Colonic mucosa (tissue), 4 donors: ENCODE measurements at places on chromosomes 4 and X. TPM values are rescaled to one million over a fixed set of nuclear protein-coding genes. Genes with fewer than 3 reads are reported as not detected.

DNA sequence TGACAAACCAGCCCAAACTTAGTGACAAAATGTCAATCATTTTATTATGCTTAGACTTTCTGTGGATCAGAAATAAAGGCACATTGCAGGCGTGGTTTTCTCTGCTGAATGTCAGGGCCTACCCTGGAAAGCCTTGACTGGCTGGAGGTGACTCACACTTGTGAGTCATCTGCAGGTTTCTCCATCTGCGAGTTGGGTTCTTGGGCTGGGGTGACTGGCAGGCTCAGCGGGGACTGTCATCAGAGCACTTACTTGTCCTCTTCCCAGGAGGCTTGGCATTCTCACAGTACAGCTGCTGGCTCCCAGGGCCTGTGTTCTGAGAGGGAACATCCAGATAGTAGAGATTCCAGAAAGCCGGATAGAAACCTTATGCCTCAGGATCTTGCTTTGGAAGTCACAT is 153.8 kb upstream of the AGA start:
- H3K27ac ChIP-seq = no peak overlapping the region
- H3K4me1 ChIP-seq = no peaks in the 10 kb centered on the region
- DNase-seq = no peak
- no peak overlapping the region for H3K4me3 ChIP-seq
- no peaks in the 10 kb centered on the region for H3K27me3 ChIP-seq
- no peaks in the 10 kb centered on the region for H3K36me3 ChIP-seq

DNA sequence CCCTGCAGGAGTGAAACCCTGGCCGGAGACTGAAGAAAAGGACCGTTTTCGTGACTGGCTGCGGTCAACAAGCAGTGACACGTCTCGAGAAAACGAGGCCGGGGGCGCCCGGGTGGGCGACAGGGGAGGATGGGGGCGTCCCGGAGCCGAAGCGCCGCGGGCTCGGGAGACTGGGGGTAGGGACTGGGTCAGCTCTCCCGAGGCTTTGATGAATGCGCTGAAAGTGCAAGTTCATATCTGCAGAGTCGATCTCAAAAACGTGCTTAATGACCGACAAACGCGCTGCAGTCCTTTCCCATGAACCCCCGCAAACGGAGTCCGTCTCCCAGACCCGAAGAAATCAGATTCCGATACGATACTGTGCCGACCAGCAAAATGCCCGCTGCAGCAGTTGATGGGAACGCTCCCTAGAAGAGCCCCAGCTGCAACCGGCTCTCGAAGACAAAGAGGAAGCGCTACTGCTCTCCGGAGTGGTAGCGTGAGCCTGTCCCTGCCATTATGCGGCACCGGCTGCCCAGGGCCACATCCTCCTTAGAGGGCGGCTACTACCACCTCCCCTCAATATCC is 806 bp upstream of the CD99L2 start:
- H3K4me3 ChIP-seq = peak overlapping the region; percentile 53
- DNase-seq = peak; percentile 54
- peak overlapping the region; percentile 52 for H3K27ac ChIP-seq
- H3K36me3 ChIP-seq = no peaks in the 10 kb centered on the region

DNA sequence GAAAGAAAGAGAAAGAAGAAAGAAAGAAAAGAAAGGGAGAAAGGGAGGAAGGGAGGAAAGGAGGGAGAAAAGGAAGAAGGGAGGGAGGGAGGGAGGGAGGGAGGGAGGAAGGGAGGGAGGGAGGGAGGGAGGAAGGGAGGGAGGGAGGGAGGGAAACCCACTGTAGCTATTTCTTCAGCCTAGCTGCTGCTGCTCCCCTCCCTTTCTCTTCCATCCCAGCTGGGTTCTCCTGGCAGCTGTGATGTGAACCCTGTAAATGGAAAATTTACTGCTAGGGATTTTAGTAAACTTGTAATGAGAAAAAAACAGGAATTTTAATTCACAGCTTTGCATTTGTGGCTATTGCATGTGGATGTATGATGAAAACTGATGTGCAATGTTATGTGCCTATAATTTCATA is 8.0 kb downstream of the NR0B1 start:
- no peaks in the 10 kb centered on the region for H3K36me3 ChIP-seq
- no peak overlapping the region for H3K4me3 ChIP-seq
- no peak for DNase-seq
- no peak overlapping the region for H3K27ac ChIP-seq
- H3K4me1 ChIP-seq = no peaks in the 10 kb centered on the region
- H3K27me3 ChIP-seq = no peaks in the 10 kb centered on the region

- H3K27me3 ChIP-seq = no peaks in the 10 kb centered on the region
- no peak overlapping the region for H3K27ac ChIP-seq
- H3K4me3 ChIP-seq = no peak overlapping the region
- DNase-seq = no peak
- H3K4me1 ChIP-seq = no peaks in the 10 kb centered on the region
Observed at GRCh38 chr4:146976145-146976544, 30.5 kb upstream of the TTC29 start.

- no peaks in the 10 kb centered on the region for H3K27me3 ChIP-seq
- DNase-seq = peak; percentile 18
- H3K36me3 ChIP-seq = no peaks in the 10 kb centered on the region
Observed at GRCh38 chr4:184282895-184283654, 65.4 kb upstream of the ENPP6 start.

Gene DUSP21
- total RNA-seq = not detected

- no peaks in the 10 kb centered on the region for H3K4me1 ChIP-seq
- H3K27ac ChIP-seq = no peak overlapping the region
- no peaks in the 10 kb centered on the region for H3K27me3 ChIP-seq
- no peaks in the 10 kb centered on the region for H3K36me3 ChIP-seq
- H3K4me3 ChIP-seq = no peak overlapping the region
- DNase-seq = no peak
Observed at GRCh38 chr4:77703666-77704065, 98.0 kb downstream of the CXCL13 start.

Gene DMRTC1B
- total RNA-seq = 0.58 TPM

- no peak overlapping the region for H3K27ac ChIP-seq
- DNase-seq = peak; percentile 24
- H3K27me3 ChIP-seq = no peaks in the 10 kb centered on the region
Observed at GRCh38 chrX:134460862-134461220, 876 bp downstream of the HPRT1 start.

DNA sequence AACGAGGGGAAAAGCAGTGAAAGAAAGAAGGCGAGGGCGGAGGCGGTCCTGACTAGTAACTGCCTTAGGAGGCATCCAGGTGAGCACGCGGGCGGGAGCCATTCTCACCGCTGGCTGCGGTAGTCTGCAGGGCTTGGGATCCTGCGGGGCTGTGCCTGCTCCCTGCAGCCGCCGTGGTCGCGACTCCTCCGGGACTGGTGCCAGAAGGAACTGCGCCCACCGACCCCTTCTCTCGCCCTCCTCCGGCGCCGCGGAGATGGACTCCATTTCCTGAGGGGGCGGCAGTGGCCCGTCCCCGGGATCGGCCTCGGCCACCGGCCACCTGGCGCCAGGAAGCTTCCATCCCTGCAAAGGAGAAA is 543 bp downstream of the NFXL1 start:
- H3K4me3 ChIP-seq = peak overlapping the region; percentile 96
- no peaks in the 10 kb centered on the region for H3K27me3 ChIP-seq
- peak overlapping the region; percentile 84 for H3K27ac ChIP-seq
- H3K4me1 ChIP-seq = no peaks in the 10 kb centered on the region
- peak; percentile 63 for DNase-seq
- no peaks in the 10 kb centered on the region for H3K36me3 ChIP-seq

DNA sequence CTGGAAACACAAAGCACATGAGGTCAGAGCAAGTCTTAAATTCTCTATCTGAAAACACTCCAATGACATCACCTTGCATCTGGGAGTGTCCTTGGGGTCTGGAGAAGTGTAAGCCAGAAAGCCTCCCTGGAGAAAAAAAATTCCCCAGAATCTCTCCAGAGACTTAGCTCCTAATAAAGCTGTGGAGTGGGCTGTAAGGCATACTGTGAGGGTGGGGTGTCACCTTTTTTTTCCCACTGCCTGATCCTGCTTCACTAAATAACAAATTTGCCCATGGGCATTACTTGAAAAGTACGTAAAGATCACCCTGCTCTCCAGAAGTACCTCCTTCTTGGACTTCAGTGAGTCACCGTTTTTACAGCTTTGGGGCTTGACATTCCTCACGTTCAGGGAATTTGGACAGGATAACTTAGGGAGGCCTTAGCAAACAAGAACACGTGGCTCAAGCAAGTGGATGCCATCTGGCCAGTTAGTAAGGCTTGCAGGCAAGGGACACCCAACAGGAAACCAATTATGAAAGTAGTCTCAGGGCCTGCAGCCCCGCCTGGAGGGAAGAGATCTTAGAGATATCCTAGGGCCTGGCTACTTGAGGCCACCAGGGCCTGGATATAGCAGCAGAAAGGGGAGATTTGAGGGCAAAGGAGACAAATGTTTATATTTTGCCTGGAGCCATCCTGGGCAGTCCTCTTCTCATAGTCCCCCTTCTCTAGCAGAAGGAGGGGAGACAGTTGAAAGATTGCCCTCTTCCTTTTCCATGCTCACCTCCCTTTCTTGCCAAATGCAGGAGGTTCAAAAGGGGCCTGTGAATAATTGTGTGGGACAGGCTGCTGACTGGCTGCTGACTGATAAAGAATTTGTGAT is 60.1 kb upstream of the PLAC1 start:
- no peaks in the 10 kb centered on the region for H3K27me3 ChIP-seq
- no peak for DNase-seq
- H3K27ac ChIP-seq = no peak overlapping the region
- no peaks in the 10 kb centered on the region for H3K36me3 ChIP-seq
- no peaks in the 10 kb centered on the region for H3K4me1 ChIP-seq

GRCh38 chr4:1459722-1460511 is 53.7 kb upstream of the NKX1-1 start:
- no peak overlapping the region for H3K4me3 ChIP-seq
- no peak overlapping the region for H3K27ac ChIP-seq
- no peaks in the 10 kb centered on the region for H3K36me3 ChIP-seq
- no peaks in the 10 kb centered on the region for H3K4me1 ChIP-seq

Gene SLC38A5
- 18.8 TPM for total RNA-seq

Gene CYLC1
- not detected for total RNA-seq

GRCh38 chr4:23881674-23882337 is 8.0 kb downstream of the PPARGC1A start:
- H3K4me1 ChIP-seq = no peaks in the 10 kb centered on the region
- no peak overlapping the region for H3K4me3 ChIP-seq
- no peak for DNase-seq

Gene BEX1
- 0.77 TPM for total RNA-seq

GRCh38 chrX:2432298-2432863 is 68.4 kb downstream of the DHRSX start:
- no peak overlapping the region for H3K27ac ChIP-seq
- H3K36me3 ChIP-seq = no peaks in the 10 kb centered on the region
- no peak overlapping the region for H3K4me3 ChIP-seq
- no peaks in the 10 kb centered on the region for H3K27me3 ChIP-seq
- no peaks in the 10 kb centered on the region for H3K4me1 ChIP-seq

- no peak overlapping the region for H3K27ac ChIP-seq
- no peaks in the 10 kb centered on the region for H3K36me3 ChIP-seq
- DNase-seq = no peak
- H3K4me1 ChIP-seq = no peaks in the 10 kb centered on the region
- no peak overlapping the region for H3K4me3 ChIP-seq
- H3K27me3 ChIP-seq = no peaks in the 10 kb centered on the region
Observed at GRCh38 chr4:13653766-13654161, 26.2 kb upstream of the BOD1L1 start.

GRCh38 chr4:184815046-184815877 is 10.5 kb downstream of the ACSL1 start:
- no peak overlapping the region for H3K4me3 ChIP-seq
- H3K36me3 ChIP-seq = no peaks in the 10 kb centered on the region
- DNase-seq = peak; percentile 89
- peaks cover 3% of the 10 kb centered on the region for H3K4me1 ChIP-seq
- H3K27me3 ChIP-seq = no peaks in the 10 kb centered on the region

- H3K27ac ChIP-seq = peak overlapping the region; percentile 47
- DNase-seq = peak; percentile 86
- H3K27me3 ChIP-seq = no peaks in the 10 kb centered on the region
- no peaks in the 10 kb centered on the region for H3K36me3 ChIP-seq
- no peaks in the 10 kb centered on the region for H3K4me1 ChIP-seq
Observed at GRCh38 chrX:149539283-149540130, 1.3 kb upstream of the EOLA1 start.

- no peak overlapping the region for H3K27ac ChIP-seq
- no peak for DNase-seq
Observed at GRCh38 chr4:155600244-155600643, 66.4 kb upstream of the GUCY1A1 start.

DNA sequence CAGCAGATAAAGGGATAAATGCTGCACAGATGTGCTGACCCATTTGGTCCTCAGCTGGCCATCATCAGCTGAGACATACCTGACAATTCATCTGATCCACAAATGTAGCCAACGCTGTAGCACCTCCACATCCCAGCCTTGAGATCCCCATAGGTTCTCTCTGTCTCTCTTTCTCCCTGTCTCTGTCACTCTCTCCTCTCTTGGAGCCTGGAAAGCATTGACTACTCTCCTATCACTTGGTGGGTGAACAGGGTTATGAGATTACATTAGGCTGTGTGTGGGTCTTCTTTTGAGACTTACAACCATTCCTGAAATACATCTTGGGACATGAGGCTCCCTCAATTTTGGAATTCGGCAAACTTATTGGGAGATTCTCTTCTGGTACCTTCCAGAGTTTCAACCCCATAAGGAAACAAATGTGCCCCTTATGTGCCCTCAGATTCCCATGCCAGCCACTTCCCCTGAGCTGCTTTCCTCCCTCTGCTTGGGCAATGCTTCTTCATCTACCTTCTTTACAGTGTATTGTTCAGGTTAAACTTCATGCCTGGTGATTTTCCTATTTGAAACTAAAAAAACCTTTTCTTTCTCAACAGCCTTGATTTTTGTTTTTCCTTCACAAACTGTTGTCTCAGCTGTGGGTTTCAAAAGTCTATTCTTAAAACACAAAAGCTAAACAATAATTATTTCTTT is 29.1 kb upstream of the FGF2 start:
- H3K4me3 ChIP-seq = no peak overlapping the region
- H3K27ac ChIP-seq = no peak overlapping the region
- DNase-seq = no peak
- H3K36me3 ChIP-seq = no peaks in the 10 kb centered on the region
- H3K27me3 ChIP-seq = no peaks in the 10 kb centered on the region

- no peaks in the 10 kb centered on the region for H3K27me3 ChIP-seq
- H3K4me3 ChIP-seq = no peak overlapping the region
- H3K36me3 ChIP-seq = no peaks in the 10 kb centered on the region
- H3K4me1 ChIP-seq = no peaks in the 10 kb centered on the region
- no peak overlapping the region for H3K27ac ChIP-seq
- DNase-seq = peak; percentile 25
Observed at GRCh38 chrX:66203114-66203513, 39.1 kb downstream of the HEPH start.

- DNase-seq = no peak
- H3K27ac ChIP-seq = no peak overlapping the region
- H3K27me3 ChIP-seq = no peaks in the 10 kb centered on the region
- no peaks in the 10 kb centered on the region for H3K36me3 ChIP-seq
Observed at GRCh38 chrX:39903343-39903742, 194.4 kb downstream of the BCOR start.

GRCh38 chrX:15435836-15436619 is 51.8 kb upstream of the VEGFD start:
- H3K27me3 ChIP-seq = no peaks in the 10 kb centered on the region
- no peaks in the 10 kb centered on the region for H3K36me3 ChIP-seq
- no peak for DNase-seq
- H3K4me1 ChIP-seq = no peaks in the 10 kb centered on the region
- H3K4me3 ChIP-seq = no peak overlapping the region

Gene DIPK2B
- 1.5 TPM for total RNA-seq

GRCh38 chrX:108271397-108271787 is 166.8 kb downstream of the COL4A6 start:
- no peaks in the 10 kb centered on the region for H3K27me3 ChIP-seq
- no peaks in the 10 kb centered on the region for H3K4me1 ChIP-seq
- no peak for DNase-seq
- no peak overlapping the region for H3K27ac ChIP-seq
- no peaks in the 10 kb centered on the region for H3K36me3 ChIP-seq

Gene PAGE2
- not detected for total RNA-seq
